Renal cortical epithelial cell (primary cell): ENCODE measurements at places on chromosomes 5 and 9. TPM values are rescaled to one million over a fixed set of nuclear protein-coding genes. Genes with fewer than 3 reads are reported as not detected.

Gene SPINK13
- 1.4 and 1.8 TPM in 2 replicates for total RNA-seq

Gene CATSPER3
- total RNA-seq: 0.10 TPM in 1 of 2 replicates, not detected in the other

Gene SH2D3C
- total RNA-seq: 0.05 and 0.17 TPM in 2 replicates

Gene DND1
- total RNA-seq: 0.35 and 0.55 TPM in 2 replicates

Gene ACSL6
- total RNA-seq: 0.05 TPM in 1 of 2 replicates, not detected in the other

Gene HEMGN
- not detected in 2 replicates for total RNA-seq

Gene ARID3C
- not detected in 2 replicates for total RNA-seq

Gene ANXA1
- total RNA-seq: 426 and 600 TPM in 2 replicates

Gene ZNF474
- total RNA-seq: 0.17 and 0.50 TPM in 2 replicates

Gene OTULIN
- total RNA-seq: 20.0 and 25.2 TPM in 2 replicates

Gene GRIA1
- total RNA-seq: not detected in 2 replicates

Gene FOXD4
- 0.20 TPM in 1 of 2 replicates, not detected in the other for total RNA-seq
